ENCODE measurements at places on chromosomes 7 and 10.

GRCh38 chr7:10022957-10023356 is 950.7 kb upstream of the PHF14 start:
- peak; percentile 27 for DNase-seq

- DNase-seq = peak; percentile 26
These were observed 83.0 kb upstream of the FAM180A start for GRCh38 chr7:135831455-135832195.

- no peak for DNase-seq
These were observed 25.6 kb upstream of the MGMT start for GRCh38 chr10:129441372-129442009.

GRCh38 chr7:139523199-139523941 is at the start of gene CLEC2L:
CLEC2L (plus strand) TSS chr7:139523685; CDS start chr7:139523928, 243 bp downstream.
- no peak for DNase-seq

- DNase-seq = no peak
These were observed 1461.4 kb downstream of the GATA3 start for GRCh38 chr10:9515922-9516321.

- peak; percentile 69 for DNase-seq
These were observed 8.2 kb downstream of the NT5C3A start for GRCh38 chr7:33054261-33054964.

DNA sequence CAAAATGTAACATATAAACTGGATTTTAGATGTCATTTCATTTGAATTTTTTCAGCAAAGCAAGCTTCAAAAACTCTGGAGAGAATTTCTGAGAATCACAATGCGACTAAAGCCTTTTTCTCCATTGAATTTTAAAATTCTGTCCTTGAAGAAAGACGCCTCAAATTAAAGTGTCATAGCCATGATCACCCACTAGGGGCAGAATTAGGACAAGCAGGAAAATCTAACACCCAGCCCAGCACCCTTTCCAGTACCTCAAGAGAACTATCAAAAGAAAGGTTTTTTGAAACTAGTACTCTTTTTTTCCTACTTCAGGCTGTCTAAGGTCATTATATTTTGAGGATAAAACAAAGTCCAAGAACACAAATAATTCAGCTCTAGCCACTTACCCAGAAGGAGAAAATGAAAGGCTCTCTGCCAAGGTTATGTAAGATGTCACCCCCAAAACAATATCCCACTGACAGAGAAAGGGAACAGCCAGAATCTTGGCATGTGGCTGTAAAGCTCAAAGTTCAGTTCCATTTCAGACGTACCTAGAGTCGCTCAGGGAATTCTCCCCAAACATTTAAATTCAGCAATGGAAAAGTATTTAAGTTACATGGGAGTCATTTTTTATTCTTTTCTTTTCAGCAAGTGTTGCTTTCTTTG is 299.4 kb downstream of the SNX13 start:
- DNase-seq = peak; percentile 24

- DNase-seq = peak; percentile 37
These were observed 8.0 kb upstream of the EPHA1 start for GRCh38 chr7:143416565-143417149.

- DNase-seq = no peak
These were observed 277.1 kb downstream of the CACNA2D1 start for GRCh38 chr7:82166260-82167015.

Measured in HT1080 (cell line).